ENCODE measurements at places on chromosomes 11 and 22.
A peak's percentile ranks its signal among the peaks of the same experiment; 100 is the strongest.

- H3K27me3 ChIP-seq, result peaks cover 6% of the 10 kb centered on the region
- H3K4me3 ChIP-seq, result peak overlapping the region; percentile 92
- no peak for DNase-seq
- peaks cover 12% of the 10 kb centered on the region for H3K36me3 ChIP-seq
- peak overlapping the region; percentile 97 for H3K27ac ChIP-seq
- peaks cover 44% of the 10 kb centered on the region for H3K4me1 ChIP-seq
These were observed 580 bp downstream of the DTX4 start for GRCh38 chr11:59172345-59173079.

- H3K4me1 ChIP-seq, result no peaks in the 10 kb centered on the region
- no peak overlapping the region for H3K4me3 ChIP-seq
- H3K27ac ChIP-seq, result no peak overlapping the region
- no peak for DNase-seq
These were observed 3.4 kb upstream of the OR6Q1 start for GRCh38 chr11:58027341-58027740.

- no peak overlapping the region for H3K27ac ChIP-seq
- no peak overlapping the region for H3K4me3 ChIP-seq
- H3K4me1 ChIP-seq, result peaks cover 12% of the 10 kb centered on the region
- no peaks in the 10 kb centered on the region for H3K27me3 ChIP-seq
These were observed 105.4 kb downstream of the CASP12 start for GRCh38 chr11:104792861-104793260.

- H3K36me3 ChIP-seq, result peaks cover 8% of the 10 kb centered on the region
- H3K4me3 ChIP-seq, result no peak overlapping the region
- no peaks in the 10 kb centered on the region for H3K27me3 ChIP-seq
- no peak overlapping the region for H3K27ac ChIP-seq
These were observed 734 bp downstream of the C11orf58 start for GRCh38 chr11:16738947-16739815.

DNA sequence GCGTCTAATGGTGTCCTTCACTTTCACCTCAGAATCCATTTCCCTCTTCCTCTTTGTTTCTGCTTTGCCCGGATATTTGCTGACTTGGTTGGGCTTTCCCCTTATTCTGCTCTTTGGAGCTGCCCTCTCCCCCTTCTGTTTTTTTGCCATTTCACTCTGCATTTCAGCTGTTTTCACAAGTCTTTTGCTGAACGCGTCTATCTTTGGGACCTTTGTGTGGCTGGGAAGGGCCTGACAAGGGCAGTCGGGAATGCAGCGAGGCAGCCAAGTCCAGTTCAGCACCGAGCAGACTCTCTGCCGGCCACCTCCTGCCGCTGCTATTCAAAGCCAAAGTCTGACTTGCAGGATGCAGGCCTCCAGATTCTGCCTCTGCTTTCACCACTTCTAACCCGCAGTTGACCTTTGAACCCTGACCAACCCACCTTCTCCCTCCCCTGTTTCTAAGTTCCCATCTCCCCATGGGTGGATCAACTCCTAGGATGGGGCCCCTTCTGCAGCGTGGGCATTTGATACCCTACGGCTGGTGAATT is 38.2 kb downstream of the FEZ1 start:
- peak; percentile 28 for DNase-seq
- peaks cover 20% of the 10 kb centered on the region for H3K4me1 ChIP-seq
- H3K27ac ChIP-seq, result peak overlapping the region; percentile 85
- H3K27me3 ChIP-seq, result no peaks in the 10 kb centered on the region
- peak overlapping the region; percentile 49 for H3K4me3 ChIP-seq
- H3K36me3 ChIP-seq, result peaks cover 8% of the 10 kb centered on the region

- H3K27me3 ChIP-seq, result no peaks in the 10 kb centered on the region
- peaks cover 13% of the 10 kb centered on the region for H3K4me1 ChIP-seq
- H3K36me3 ChIP-seq, result no peaks in the 10 kb centered on the region
- peak overlapping the region; percentile 51 for H3K27ac ChIP-seq
- no peak overlapping the region for H3K4me3 ChIP-seq
These were observed 114.6 kb upstream of the THY1 start for GRCh38 chr11:119537306-119538253.

Data from neural crest cell (in vitro differentiated cells).